CD4-positive, alpha-beta T cell treated with Interleukin-4 for 4 hours (primary cell): ENCODE measurements at places on chromosomes 2 and 18.
A peak's percentile ranks its signal among the peaks of the same experiment; 100 is the strongest.

- no peak for DNase-seq
Observed at GRCh38 chr2:7692657-7693161, 775.5 kb downstream of the RNF144A start.

DNA sequence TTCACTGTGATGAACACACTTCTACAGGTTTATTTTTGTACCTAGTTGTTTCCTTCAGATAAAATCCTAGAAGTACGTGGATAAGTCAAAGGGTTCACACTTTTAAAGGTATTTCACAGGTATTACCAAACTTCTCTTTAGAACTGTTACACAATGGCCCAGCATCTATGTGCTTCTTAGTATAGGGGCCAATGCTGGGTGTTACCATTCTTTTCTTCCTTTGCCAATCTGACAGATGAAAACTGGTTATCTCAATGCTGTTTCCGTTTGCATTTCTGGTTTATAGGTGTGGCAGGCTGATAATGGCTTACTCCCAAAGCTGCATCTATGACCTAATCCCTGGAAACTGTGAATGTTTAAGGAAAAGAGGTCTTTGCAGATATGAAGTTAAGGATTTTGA lies 2.8 kb upstream of the TCF7L1 start:
- no peak for DNase-seq

GRCh38 chr2:63055226-63056106 lies 4.8 kb downstream of the OTX1 start:
- no peak for DNase-seq

DNA sequence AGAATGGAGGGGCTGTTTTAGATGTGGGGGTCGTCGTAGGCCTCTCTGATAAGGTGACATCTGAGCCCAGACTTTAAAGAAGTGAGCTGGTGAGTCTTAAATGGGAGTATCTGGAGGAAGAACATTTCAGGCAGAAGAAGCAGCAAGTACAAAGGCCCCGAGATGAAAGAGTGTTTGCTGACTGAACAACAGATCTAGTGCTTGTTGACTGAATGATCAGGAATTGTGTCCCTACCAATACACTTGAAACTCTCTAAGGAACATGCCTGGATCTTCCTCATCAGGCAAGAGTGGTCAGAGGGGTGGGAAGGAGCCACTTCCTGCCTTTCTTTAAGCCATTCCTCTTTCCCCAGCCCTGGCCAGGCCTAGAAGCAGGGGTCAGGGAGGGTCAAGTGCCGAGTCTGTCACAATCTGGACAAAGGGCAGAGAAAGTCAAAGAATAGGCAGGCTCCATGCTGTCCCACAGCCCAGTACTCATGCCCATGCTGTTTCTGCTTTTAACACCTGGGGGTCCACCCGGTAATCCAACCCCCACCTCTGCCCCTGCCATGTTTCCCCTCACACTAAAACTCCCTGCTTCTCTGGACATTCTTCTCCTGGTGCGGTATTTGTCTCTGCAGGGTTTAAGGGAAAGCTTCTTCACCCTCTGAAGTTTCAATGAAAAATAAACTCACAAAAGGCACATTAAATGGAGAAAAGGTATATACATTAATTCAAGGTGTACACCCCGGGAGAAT lies 3.0 kb upstream of the TMEM37 start:
- DNase-seq: no peak

- DNase-seq: no peak
Observed at GRCh38 chr2:12397854-12398253, 318.9 kb upstream of the TRIB2 start.

GRCh38 chr2:71700041-71700657 lies 246.8 kb downstream of the DYSF start:
- no peak for DNase-seq

DNA sequence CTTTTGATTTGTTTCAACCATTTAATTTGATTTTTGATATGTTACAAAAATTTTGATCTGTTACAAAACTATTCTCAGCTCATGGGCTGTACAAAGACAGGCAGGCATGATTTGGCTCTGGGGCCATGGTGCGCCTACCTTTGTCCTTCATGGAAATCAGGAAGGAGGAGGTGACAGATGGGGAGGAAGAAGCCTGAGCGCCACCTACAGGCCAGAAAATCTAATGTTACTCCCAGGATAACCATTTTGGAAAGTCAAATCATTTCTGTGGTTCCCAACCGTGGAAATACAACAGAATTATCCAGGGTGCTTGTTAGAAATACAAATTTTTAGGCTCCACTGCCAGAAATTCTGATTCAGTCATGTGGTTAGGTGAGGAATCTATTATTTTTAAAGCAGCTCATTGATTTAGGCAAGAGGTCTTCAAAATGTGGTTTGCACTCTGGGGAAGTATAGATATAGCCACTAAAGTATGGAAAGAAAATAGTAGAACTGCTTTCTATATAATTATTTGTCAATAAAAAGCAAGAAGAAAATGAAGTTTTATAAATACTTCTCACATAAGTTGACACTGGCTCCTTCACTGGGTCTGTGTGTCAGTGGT lies 93.9 kb downstream of the EVA1A start:
- peak; percentile 1 for DNase-seq

DNA sequence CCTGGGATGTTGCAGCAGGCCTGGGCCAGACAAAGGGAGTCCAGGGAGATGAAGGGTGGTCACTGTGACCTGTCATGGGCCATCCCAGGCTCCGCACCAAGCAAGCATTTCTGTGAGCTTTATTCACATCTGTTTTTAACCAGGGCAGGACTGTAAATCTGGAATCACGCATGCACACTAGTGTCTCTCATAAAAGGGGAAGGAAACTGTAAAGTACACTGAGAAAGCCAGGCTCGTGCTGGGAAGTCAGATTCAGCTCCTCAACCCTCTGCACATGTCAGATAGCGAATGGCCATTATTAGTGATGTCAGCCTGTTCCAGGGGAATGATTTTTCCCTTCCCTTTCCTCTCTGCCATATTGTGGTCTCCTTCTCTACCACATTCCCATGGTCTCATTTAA lies 818.6 kb upstream of the RAB6C start:
- DNase-seq: no peak
